ENCODE measurements at places on chromosomes 5 and 9. TPM values are rescaled to one million over a fixed set of nuclear protein-coding genes. Genes with fewer than 3 reads are reported as not detected.

GRCh38 chr9:120723565-120723964 lies 9.3 kb upstream of the MEGF9 start:
- no peak overlapping the region for H3K27ac ChIP-seq
- H3K4me1 ChIP-seq: no peaks in the 10 kb centered on the region
- no peaks in the 10 kb centered on the region for H3K27me3 ChIP-seq
- DNase-seq: no peak

- no peak overlapping the region for H3K27ac ChIP-seq
- H3K27me3 ChIP-seq: no peaks in the 10 kb centered on the region
- no peaks in the 10 kb centered on the region for H3K36me3 ChIP-seq
- H3K4me1 ChIP-seq: no peaks in the 10 kb centered on the region
- H3K4me3 ChIP-seq: no peak overlapping the region
Measured at GRCh38 chr9:2220036-2220435, 204.9 kb downstream of the SMARCA2 start.

DNA sequence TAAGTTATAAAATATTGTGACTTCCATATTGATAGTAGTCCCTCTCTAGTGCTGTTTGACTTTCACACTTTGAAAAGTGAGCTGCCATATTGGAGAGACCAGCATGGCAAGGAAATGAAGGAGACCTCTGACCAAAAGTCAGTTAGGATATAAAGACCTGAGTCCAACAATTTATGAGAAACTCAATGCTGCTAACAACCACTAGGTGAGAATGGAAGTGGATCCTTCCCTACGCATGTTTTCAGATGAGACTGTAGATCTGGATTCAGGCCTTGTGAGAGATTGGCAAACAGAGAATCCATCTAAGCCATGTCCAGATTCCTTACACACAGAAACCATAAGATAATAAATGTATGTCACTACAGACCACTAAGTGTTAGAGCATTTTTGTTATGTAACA lies 81.6 kb downstream of the CTNND2 start:
- H3K27me3 ChIP-seq: no peaks in the 10 kb centered on the region
- H3K4me3 ChIP-seq: no peak overlapping the region
- H3K36me3 ChIP-seq: no peaks in the 10 kb centered on the region
- H3K4me1 ChIP-seq: no peaks in the 10 kb centered on the region

DNA sequence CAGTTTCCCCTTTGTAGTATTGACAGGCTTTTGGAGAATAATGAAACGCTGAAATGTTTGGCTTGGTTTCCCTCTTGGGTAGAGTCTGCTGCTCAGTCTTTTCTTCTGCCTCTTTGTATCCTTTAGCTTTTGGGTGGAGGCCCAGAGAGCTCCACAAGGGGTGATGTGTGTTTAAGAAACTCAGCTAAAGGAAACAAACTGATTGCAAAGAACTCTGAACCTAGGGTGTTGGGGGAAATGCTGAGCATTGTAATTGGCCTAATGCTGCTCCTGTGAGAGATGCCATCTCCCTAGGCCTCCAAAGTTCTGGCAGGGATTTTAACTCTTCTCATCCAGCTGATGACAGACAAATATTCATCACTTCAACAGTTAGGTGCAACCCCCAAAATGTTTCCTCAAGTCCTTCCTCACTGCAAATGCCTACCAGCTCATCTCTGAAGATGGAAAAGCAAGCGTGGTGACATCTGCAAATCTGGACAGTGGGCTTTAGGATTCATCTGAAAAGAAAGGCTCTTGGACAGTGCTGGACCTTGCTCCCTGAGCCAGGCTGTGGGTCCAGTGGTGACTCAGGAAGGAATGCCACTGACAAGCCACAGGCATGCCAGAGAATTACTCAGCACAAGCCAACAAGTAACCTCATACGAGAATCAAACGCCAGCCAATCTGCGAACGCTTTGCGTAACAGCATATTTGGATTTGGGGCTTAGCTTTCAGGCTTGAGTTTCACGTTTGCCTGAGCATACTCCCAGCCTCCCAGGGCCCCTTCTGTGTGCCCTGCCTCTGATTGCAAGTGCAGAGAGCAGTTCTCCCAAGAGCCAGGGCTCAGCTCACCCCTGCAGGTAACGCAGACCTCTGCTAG lies 30.5 kb upstream of the ZSWIM6 start:
- no peak overlapping the region for H3K4me3 ChIP-seq
- peak; percentile 88 for DNase-seq
- H3K27ac ChIP-seq: peak overlapping the region; percentile 75

- H3K4me1 ChIP-seq: no peaks in the 10 kb centered on the region
- H3K36me3 ChIP-seq: no peaks in the 10 kb centered on the region
- DNase-seq: no peak
- no peak overlapping the region for H3K27ac ChIP-seq
- H3K27me3 ChIP-seq: no peaks in the 10 kb centered on the region
- no peak overlapping the region for H3K4me3 ChIP-seq
Measured at GRCh38 chr5:139157556-139157955, 40.6 kb downstream of the SIL1 start.

GRCh38 chr5:2385818-2386217 lies 365.7 kb downstream of the IRX2 start:
- no peaks in the 10 kb centered on the region for H3K27me3 ChIP-seq
- no peaks in the 10 kb centered on the region for H3K4me1 ChIP-seq
- no peak for DNase-seq
- no peak overlapping the region for H3K27ac ChIP-seq
- H3K36me3 ChIP-seq: no peaks in the 10 kb centered on the region
- no peak overlapping the region for H3K4me3 ChIP-seq

DNA sequence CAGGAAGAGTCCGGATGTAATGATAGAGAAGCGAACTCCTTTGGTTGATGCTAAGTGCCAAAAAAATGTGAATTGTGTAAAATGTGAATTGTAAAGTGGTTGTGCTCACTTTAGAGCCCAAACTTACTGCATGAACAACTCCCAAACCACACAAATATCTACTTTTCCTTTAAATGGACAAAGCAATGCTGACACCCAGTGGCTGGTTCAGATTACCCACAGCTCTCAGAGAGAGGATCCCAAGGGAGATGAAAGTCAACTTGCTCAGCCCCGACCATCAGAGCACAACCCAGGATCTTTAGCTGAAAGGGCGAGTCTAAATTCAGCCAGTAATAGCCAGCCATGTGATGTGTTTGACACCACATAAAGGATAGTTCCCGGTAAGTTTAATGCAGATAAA lies 133.7 kb downstream of the NMUR2 start:
- no peak overlapping the region for H3K27ac ChIP-seq
- no peaks in the 10 kb centered on the region for H3K36me3 ChIP-seq
- DNase-seq: no peak
- no peak overlapping the region for H3K4me3 ChIP-seq

DNA sequence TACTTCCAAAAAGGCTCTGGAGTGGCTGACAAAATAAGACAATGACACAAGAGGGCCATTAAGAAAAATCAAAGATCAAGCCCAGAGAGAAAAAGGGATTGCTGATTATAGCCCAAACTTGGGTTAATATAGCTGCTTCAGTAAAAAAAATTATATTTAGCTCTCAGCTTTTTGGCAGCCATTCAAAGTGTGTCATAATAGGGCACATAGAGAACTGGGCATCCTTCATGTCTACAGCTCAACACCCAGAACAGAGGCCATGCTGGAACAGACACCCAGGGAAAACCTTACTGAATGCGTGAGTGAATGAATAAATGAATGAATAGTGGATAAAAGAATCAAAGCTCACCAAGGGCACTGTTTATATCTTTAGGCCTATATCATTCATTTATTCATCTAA lies 110.1 kb downstream of the SLIT3 start:
- H3K36me3 ChIP-seq: no peaks in the 10 kb centered on the region
- no peaks in the 10 kb centered on the region for H3K27me3 ChIP-seq
- H3K4me1 ChIP-seq: no peaks in the 10 kb centered on the region
- no peak overlapping the region for H3K27ac ChIP-seq

The SLC34A1 gene
- total RNA-seq: not detected

The RANBP6 gene
- total RNA-seq: 14.0 TPM

Data from aorta (tissue), 5 donors.